Right atrium auricular region (tissue), 2 donors: ENCODE measurements at places on chromosomes 12 and 14.

- H3K4me1 ChIP-seq, result no peaks in the 10 kb centered on the region
- no peak for DNase-seq
- H3K36me3 ChIP-seq, result no peaks in the 10 kb centered on the region
- no peak overlapping the region for H3K4me3 ChIP-seq
Observed at GRCh38 chr12:119500209-119500608, 93.4 kb upstream of the TMEM233 start.

DNA sequence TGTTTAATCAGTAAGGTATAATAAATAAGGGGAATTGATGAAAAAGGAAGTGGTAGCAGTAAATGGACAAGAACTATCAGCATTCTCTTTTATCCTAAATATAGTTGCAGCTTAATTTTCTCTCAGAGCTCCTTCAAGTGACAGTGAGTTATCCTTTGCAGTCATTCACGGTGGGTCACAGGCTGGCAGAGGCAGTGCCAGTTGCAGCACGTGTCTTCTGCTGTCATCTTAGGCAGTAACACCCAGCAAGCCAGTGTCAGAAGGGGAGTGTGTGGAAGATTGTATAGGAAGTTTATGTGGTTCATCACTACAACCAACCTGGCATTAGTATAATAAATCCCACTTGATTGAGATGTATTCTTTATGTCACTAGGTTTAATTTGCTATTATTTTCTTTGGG lies 170.0 kb downstream of the CCDC91 start:
- no peaks in the 10 kb centered on the region for H3K36me3 ChIP-seq
- no peaks in the 10 kb centered on the region for H3K4me1 ChIP-seq
- H3K27me3 ChIP-seq, result no peaks in the 10 kb centered on the region
- DNase-seq, result no peak
- H3K4me3 ChIP-seq, result no peak overlapping the region
- H3K27ac ChIP-seq, result no peak overlapping the region

DNA sequence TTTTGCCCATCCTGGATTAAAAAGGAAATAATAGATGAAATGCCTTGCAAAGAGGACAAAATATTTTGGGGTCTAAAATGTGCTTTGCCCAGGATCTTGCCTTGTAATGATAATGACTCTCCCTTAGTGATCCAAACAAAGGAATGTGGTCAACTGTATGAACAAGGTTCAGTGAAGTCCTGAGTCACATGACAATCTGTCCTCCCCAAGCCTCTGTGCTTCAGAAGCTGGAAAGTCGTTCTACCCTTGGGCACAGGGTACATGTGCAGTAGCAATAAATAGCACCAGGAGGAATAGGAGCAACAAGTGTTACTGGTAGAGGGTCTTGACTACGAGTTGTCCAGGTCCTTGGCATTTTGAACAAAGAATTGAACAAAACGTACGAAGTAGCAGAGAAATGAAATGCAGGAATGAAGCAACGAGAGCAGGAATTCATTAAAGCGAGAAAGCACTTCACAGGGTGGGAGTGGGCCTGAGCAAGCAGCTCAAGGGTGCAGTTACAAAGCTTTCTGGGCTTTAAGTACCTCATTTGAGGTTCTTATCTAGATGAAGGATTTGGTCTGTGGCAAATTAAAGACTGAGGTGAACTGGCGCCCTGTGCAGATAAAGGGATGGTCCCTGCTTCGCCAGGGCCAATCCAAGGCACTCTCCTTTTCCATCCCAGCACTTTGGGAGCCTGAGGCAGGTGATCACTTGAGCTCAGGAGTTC lies 65.8 kb downstream of the RESF1 start:
- no peaks in the 10 kb centered on the region for H3K4me1 ChIP-seq
- no peak overlapping the region for H3K27ac ChIP-seq
- no peak overlapping the region for H3K4me3 ChIP-seq

DNA sequence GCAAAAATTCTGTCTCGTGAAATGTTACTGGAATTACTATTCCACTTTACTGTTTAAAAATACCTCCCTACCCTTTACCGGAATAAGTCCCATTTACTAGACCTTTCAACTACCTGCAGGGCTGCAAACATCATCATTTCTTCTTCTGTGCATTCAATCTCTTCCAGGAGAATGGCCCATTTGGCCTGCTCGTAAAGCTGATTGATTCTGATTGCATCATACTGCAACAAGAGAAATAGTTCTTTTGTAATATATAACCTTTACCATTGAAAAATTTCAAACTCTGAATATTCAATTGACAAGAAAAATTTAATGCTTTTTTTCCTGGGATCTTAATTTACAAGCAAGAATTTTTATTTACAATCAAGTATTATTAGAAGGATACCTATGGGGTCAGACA lies 72.4 kb downstream of the FERMT2 start:
- H3K4me3 ChIP-seq, result no peak overlapping the region
- no peaks in the 10 kb centered on the region for H3K27me3 ChIP-seq

- H3K27me3 ChIP-seq, result peaks cover 52% of the 10 kb centered on the region
- H3K4me1 ChIP-seq, result no peaks in the 10 kb centered on the region
- H3K4me3 ChIP-seq, result peak within 1 kb of the TSS; percentile 39
- DNase-seq, result no peak
- H3K27ac ChIP-seq, result no peak within 1 kb of the TSS
- H3K36me3 ChIP-seq, result no peaks in the 10 kb centered on the region
Observed at GRCh38 chr14:74238974-74239847, at the start of gene VSX2. VSX2 (plus strand) TSS chr14:74239449; CDS start chr14:74239562, 113 bp downstream.

- H3K27me3 ChIP-seq, result no peaks in the 10 kb centered on the region
- DNase-seq, result no peak
- peaks cover 25% of the 10 kb centered on the region for H3K4me1 ChIP-seq
- H3K4me3 ChIP-seq, result no peak overlapping the region
- H3K36me3 ChIP-seq, result no peaks in the 10 kb centered on the region
- H3K27ac ChIP-seq, result peak overlapping the region; percentile 50
Observed at GRCh38 chr12:46774322-46774633, 51.5 kb downstream of the SLC38A4 start.

- DNase-seq, result no peak
- no peak overlapping the region for H3K27ac ChIP-seq
- H3K4me3 ChIP-seq, result no peak overlapping the region
- H3K36me3 ChIP-seq, result no peaks in the 10 kb centered on the region
Observed at GRCh38 chr14:86057018-86057667, 527.2 kb downstream of the FLRT2 start.

- no peaks in the 10 kb centered on the region for H3K36me3 ChIP-seq
- H3K27me3 ChIP-seq, result no peaks in the 10 kb centered on the region
- no peak for DNase-seq
- no peak overlapping the region for H3K27ac ChIP-seq
Observed at GRCh38 chr12:130053651-130054069, 108.6 kb upstream of the FZD10 start.

- H3K4me1 ChIP-seq, result peaks cover 23% of the 10 kb centered on the region
- no peak overlapping the region for H3K27ac ChIP-seq
- H3K4me3 ChIP-seq, result no peak overlapping the region
- no peak for DNase-seq
Observed at GRCh38 chr14:74792249-74793039, 29.3 kb downstream of the YLPM1 start.
